ENCODE measurements at places on chromosomes 6 and 20.

GRCh38 chr6:140105857-140106256, 731.4 kb upstream of the CITED2 start:
- DNase-seq, result no peak

- DNase-seq, result no peak
Observed at GRCh38 chr6:32685603-32686002, 19.1 kb upstream of the HLA-DQB1 start.

DNA sequence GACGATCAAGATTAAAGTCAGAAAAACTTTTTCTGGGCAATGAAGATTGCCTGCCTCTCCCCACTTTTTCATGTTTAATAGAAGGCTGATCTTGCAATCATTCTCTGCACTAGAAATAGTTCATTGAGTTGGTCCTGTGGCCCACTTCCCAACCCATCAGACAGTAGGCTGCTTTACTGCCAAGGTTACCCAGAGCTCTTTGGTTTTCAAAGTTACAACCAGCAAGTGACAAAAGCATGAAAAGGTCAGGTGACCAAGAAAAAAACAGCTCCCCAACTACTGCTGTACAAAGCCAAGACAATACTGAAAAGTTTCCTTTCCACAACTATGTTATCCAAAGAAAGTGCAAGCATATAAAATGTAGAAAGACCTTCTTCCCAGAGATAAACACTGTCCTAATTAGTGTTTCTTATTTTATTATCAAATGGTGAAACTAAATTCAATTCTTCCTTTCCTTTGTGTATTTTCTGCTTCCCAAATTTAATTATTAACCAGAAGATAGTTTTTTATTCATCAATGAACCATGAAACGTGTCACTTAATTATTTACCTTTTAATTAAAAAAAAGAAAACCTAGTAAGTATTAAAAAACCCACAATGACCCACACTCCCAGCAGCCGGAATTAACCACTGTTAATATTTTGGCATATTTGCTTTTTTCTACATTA, 16.6 kb downstream of the DNAAF9 start:
- DNase-seq, result no peak

DNA sequence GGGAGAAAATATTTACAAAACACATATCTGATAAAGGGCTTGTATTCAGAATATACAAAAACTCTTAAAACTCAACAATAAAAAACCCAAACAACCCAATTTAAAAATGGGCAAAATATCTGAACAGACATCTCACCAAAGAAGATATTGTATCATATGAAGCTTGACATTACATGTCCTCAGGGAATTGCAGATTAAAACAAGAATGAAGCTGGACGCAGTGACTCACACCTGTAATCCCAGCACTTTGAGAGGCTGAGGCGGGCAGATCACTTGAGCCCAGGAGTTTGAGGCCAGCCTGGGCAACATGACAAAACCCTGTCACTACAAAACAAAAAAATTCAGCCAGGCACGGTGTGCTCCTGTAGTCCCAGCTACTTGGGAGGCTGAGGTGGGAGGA, 135.4 kb upstream of the AKIRIN2 start:
- DNase-seq, result no peak

- DNase-seq, result no peak
Observed at GRCh38 chr6:71262914-71263313, 25.7 kb upstream of the OGFRL1 start.
